ENCODE measurements at places on chromosomes 12 and 14.

- no peak for DNase-seq
Measured at GRCh38 chr12:66055837-66056319, 74.7 kb downstream of the LLPH start.

- no peak for DNase-seq
Measured at GRCh38 chr12:50016501-50017475, 8.5 kb downstream of the RACGAP1 start.

DNA sequence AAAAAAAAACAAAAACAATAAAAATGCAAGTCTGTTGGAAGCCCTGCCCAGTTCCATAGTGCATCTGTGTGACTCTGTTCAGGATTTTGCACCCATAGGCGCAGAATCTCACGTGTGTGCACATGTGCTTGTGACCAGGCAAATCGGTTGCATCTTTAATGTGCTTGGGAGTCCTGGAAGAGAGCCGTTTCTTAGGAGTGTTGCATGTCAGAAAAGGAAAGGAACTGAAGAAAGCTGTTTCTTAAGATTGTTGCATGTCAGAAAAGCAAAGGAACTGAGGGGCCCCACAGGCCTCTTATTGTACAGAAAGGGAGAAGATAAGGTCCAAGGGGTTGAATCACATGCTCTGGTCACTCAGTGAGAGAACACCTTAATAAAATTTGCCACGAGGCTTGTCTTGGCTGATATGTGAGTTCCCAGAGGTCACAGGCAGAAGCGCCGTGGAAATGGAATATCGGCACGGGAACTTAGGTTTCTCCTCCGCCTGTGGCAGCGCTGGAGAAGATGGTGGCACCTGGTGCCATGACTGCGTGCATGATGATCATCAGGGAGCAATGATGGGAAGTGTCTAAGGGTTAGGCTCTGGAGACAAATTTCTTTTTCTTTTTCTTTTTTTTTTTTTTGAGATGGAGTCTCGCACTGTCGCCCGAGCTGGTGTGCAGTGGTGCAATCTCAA lies 90.0 kb downstream of the LRRC74A start:
- no peak for DNase-seq

DNA sequence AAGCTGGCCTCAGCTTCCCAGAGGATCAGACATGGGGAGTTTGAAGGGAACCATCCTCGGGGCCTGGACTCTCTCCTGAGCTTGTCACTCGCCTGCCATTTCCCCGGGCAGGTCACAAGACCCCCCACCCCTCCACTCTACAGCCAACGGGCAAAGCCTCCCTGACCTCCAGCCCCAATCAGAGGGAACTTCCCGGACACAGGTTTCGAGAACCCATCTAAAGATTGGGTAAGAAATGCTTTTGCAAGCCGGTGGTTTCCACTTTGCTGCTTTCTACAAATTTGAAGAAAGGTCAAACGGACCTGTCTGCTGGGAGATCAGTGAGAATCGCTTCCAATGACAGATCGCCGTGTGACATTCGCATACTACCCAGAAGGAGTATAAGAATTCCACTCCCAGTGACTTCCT lies 89.6 kb downstream of the SCARB1 start:
- DNase-seq = no peak

DNA sequence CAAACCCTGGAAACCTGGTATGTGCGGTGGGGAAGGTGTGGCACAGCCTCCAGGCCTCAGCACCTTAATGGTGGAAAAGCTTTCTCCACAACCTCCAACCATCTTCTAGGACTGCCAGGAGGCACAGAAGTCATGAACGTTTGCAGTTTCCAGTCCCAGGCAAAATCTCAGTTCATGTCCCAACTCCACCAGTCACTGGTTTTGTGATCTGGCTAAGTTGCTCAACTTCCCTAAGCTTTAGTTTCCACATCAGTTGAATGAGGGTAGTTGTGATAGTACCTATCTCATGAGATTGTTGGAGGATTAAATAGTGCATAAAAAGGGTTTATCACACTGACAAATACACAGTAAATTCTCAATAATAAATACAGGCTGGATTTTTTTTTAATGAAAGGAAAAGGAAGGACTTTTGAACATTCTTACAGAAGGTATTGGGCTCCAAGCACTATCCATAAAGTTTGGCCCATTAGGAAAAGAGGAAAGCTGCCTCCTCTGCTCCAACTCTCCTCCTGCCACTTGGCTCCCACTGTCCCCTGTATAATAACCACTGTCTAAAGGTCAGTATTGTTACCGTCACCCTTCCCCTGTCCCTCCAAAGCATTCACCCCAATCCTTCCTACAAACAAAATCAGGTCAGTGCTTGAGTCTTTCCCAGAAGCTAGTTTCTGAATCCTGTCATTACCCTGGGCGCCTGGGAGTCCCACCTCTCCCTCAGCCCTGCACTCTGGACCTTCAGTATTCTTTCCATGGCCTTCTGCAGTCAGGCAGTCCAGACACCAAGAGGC lies 6.3 kb downstream of the PCK2 start:
- no peak for DNase-seq

- DNase-seq = no peak
Measured at GRCh38 chr12:23576372-23576771, 373.1 kb downstream of the SOX5 start.

Data from activated CD8-positive, alpha-beta memory T cell treated with anti-CD3 and anti-CD28 coated beads for 1 hour (primary cell).